Activated CD4-positive, alpha-beta T cell treated with anti-CD3 and anti-CD28 coated beads, Interleukin-2, amount 50 U/mL, for 24 hours (primary cell): ENCODE measurements at places on chromosomes 3 and 15.

- no peak for DNase-seq
These were observed 55.9 kb upstream of the OSBPL11 start for GRCh38 chr3:125651244-125651643.

DNA sequence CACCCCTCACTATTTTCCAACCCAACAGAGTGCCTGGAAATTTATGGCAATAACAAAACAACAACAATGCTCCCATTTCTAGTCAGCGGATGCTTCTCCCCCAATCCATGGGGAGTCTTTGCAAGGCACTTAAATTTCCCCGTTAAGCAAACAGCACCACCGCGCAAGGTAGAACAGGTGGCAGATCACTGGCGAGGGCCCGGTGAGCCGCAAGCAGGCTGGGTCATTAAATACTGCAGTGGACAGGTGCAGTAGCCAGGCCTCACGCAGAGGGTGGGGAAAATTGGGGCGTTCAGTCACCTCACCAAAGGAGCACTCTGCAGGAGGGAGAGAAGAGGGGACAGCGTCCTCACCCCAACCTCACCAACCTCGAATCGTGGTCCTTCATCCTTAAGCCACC is 147.5 kb downstream of the NTRK3 start:
- no peak for DNase-seq

GRCh38 chr3:116950301-116951055 is 240.9 kb downstream of the TUSC7 start:
- no peak for DNase-seq

DNA sequence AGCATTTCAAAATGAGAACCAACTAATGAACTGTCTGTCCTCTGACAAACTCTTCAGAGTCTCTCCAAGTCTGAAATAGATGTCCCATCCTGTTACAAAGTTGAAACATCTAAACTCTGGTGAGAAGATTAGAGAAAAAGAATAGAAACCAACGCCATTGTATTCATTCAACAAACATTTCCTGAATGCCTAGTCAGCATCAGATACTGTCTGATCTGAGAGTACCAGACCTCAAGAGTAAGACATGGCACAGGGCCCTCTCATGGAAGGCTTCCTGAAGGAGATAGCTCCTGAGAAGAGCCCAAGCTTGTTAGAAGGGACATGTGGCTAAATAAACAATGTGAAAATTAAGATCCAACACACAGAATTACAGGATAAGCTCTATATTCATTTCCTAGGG is 164.1 kb upstream of the LRRN1 start:
- no peak for DNase-seq

- DNase-seq = no peak
These were observed 31.1 kb downstream of the CYP19A1 start for GRCh38 chr15:51307325-51307724.

DNA sequence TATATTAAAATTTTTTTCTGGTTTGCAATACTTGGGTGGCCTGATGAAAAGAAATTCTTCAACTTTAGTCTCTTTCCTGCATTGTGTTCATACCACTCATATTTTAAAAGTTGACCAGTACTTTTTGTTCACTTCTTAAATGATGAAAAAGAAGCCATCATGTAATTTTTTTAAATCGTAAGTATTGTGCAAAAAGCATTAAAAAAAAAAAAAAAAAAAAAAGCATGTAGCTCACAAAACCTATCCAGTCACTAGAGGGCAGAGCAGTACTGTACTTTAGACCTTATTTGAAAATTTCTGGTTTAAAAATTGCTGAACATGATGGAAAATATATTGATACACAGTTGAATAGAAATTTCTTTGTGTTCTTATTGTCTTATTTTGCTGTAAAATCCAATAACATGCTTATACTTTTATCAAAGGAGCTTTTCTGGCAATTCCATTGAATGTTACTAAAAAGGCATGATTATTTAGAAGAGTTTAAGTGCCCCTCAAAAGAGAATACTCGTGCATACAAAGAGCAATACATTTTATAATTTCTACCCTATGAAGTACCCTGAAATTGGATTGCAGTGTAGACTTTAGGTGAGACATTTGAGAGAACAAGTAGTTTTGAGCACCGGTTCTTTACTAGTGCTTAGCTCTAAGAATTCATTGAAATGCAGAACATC is 137.7 kb downstream of the BBX start:
- DNase-seq = no peak

DNA sequence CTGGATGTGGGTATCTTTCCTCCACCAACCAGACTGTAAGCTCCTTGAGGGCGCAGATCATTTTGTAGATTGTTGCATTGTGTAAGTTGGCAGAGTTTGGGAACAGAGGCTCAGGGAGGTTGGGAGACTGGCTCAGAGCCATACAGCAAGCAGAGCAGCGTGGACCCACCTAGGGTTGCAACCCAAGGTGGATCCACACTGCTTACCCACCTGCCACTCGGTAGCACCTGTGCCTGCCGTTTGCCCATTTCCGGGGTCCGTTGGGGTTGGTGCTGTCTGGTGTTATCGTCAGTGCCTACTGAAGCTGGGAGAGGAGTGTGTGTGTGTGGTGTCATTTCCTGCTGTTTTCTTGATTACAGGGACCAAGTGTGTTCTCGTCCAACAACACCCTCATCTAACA is 19.0 kb downstream of the SMAD6 start:
- DNase-seq = no peak

DNA sequence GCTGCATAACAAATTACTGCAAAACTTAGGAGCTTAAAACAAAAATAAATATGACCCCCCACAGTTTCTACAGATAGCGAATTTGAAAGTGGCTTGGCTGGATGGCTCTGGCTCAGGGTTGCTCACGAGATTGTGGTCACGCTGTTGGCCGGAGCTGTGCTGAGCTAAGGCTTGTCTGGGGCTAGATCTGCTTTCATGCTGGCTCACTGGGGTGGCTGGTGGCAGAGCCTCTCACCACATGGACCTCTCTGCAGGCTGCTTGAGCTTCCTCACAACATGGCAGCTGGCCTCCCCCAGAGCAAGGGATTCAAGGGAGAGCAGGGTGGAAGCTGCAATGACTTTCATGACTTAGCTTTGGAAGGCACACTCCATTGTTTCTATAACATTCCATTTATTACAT is 354.1 kb downstream of the SHQ1 start:
- DNase-seq = no peak

DNA sequence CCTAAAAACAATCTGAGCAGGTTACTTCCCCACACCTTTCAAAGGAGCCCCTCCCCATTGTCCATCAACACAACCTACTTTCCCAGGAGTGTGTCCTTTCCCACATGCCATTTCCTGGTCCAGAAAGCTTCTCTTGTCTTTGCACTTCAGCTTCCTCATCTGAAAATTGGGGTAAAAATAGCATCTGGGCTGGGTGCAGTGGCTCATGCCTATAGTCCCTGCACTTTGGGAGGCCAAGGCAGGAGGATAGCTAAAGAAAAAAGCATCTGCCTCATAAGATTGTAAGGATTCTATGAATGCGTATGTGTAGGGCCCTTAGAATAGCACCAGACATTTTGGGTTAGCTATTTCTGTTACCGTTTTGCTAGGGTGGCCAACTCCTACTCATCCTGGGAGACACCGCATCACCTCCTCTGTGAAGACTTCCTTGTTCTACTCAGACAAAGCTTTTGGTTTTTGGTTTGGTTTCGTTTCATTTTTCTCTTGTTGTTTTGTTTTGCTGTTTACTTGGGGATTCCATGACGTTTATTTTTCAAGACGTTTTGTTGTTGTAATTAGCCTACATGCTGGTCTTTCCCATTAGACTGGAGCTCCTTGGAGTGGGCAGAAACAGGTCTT is 224.4 kb upstream of the TLE3 start:
- DNase-seq = no peak

GRCh38 chr15:71660501-71660900 is 149.9 kb upstream of the NR2E3 start:
- DNase-seq = no peak

DNA sequence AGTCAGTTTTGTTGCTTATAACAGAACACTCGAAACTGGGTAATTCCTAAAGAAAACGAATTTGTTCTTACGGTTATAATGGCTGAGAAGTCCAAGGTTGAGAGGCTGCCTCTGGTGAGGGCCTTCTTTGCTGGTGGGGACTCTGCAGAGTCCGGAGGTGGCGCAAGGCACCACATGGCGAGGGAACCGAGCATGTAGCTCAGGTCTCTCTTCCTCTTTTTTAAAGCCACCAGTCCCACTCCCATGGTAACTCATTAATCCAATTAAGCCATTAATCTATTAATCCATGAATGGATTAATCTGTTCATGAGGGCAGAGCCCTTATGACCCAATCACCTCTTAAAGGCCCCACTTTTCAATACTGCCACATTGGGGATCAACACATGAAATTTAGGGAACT is 50.0 kb downstream of the ROPN1B start:
- DNase-seq = no peak

DNA sequence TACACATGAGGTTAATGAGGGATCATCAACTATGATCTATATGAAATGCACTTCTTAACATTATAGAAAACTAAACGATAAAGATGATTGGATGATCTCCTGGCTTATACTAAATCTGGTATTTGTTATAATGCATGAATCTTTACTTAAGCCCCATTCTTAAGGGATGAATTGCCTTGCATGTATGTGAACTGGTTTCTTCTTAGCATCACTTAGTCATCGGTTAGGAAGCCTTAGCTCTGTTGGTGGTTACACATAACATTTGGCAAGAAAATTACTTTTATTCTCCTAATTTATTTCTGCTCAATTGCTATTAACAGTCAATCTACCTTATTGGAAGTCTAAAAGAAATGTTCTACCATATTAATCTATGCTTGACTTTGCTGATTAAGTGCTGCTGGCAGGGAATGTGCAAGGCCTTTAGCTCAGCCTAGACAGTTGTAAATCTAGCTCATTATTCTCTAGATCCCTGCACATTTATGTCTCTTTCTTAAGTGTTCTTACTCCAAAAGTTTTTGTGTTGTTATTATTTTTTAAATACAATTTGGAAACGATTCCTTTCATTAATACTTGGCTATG is 356.0 kb downstream of the ZPLD1 start:
- no peak for DNase-seq

DNA sequence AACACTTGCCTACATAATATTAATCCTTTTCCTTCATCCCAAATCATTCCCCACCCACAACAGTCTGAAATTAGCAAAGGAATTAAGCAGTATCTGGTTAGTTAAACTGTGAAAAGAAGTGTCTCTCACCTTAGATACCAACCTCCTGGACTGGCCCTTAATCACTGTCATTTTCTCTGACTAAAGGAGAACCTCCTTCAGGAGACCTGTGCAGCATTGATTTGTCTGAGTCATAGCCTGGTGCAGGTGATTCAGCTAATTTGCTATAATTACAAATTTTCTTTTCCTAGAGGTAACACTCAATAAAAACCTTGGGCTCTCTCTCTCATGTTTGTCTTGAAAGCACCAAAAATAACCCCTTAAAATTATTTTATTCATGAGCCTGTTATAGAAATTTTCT is 279.8 kb upstream of the SEMA6D start:
- DNase-seq = no peak

- DNase-seq = no peak
These were observed 61.1 kb downstream of the AMOTL2 start for GRCh38 chr3:134312873-134313846.

DNA sequence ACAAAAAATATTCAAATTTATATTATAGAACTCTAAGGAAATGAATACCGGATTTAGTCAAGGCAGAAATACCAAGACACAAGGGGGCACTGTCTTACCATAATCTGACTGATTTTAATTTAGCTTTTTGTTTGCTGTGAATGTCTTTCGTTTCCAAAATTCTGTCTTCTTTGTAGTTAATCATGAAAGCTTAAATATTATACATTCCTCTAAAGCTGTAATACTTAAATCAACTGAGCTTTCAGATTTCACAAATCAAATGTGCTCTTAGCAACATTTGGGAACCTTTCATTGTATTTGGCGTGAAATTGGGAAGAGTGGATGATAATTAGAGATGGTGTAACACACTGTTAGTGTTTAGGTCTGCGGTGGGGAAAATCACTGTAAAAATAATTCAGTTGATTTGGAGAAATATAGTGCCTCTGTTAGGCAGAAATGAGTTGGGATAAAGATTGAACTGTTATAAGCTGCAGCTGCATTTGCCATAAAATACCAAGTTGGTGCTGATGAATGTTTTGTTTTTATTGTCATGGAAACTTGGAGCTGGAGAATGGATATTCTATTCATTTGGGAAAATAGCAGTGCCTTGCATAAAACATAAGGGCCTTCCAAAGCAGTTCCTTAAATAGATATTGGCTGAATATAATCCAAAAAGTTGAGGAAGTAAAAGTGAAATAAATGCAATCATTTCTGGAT is 228.2 kb downstream of the TCF12 start:
- no peak for DNase-seq

- DNase-seq = no peak
These were observed 730 bp upstream of the ZNF710 start for GRCh38 chr15:90000186-90001001.

DNA sequence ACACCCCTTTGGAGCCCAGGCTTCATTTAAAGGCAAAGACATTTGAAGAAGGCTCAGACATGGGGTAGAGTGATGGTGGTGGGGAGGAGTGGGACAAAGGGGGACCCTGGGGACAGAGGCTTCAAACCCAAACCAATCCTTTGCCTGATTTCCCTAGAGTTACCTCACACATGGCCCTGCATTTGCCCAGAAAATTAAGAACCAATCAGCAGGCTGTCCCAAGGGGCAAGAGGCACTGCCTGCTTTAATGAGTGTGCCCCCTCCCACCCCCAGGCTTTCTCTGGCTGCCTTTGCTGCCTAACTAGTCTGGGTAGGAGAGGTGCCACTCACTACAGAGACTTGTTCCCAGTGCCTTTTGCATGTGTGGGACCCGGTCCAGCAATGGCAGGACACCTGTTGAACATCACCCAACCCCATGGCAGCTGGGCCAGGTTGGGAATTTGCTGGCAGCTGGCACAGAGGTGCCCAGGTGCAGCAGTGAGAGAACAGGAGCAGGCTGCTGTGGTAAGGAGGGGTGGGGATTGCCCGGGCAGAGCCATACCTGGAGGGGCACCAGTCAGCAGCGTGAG is 38.4 kb downstream of the CCDC33 start:
- DNase-seq = no peak

DNA sequence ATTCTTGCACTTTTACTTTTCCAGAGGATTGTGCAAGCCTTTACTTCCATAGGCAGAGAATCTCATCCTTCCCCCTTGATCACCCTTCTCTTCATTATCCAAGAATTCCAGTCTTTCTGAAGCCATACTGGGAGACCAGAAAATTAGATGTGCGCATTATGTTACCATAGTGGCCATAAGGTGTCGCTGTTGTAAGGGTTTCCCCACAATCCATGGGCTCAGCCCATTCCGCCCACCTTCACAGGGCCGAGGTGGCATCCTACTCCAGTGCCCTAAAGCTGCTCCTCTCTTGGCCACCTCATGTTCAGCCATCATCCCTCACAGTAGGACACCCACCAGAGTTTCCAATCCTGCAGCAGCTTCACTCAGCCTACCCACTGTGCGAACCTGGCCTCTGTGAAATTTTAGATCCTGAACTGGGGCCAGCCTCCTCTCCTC is 35.0 kb downstream of the CTSH start:
- no peak for DNase-seq
